Vagina (tissue), 2 donors: ENCODE measurements at places on chromosomes 7 and 10. TPM values are rescaled to one million over a fixed set of nuclear protein-coding genes. Genes with fewer than 3 reads are reported as not detected.

- no peak for DNase-seq
Measured at GRCh38 chr7:127940381-127941160, 90.7 kb downstream of the LRRC4 start.

- no peak for DNase-seq
Measured at GRCh38 chr7:26278770-26279169, 12.9 kb upstream of the SNX10 start.

DNA sequence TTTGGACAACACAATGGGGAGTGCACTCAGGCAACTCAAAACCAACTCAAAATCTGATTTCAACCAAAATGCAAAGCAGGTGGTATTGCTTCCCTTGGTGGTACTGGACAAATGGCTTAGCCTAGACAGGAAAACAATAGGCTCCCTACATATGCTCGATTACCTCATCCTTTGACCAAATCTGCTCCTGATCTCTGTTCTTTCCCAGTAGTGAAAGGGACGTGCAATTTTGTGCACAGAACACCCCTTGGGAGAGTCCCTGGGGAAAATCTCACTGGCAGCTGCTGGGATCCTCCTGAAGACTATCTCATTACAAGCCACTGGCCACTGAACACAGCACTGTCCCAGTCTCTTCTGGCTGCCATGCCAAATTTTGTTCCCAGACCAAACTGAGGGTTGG lies 149.2 kb upstream of the VSTM2A start:
- no peak for DNase-seq

GRCh38 chr7:73512018-73512780 lies 9.9 kb downstream of the BAZ1B start:
- no peak for DNase-seq

- no peak for DNase-seq
Measured at GRCh38 chr7:3482147-3482921, 181.3 kb downstream of the SDK1 start.

DNA sequence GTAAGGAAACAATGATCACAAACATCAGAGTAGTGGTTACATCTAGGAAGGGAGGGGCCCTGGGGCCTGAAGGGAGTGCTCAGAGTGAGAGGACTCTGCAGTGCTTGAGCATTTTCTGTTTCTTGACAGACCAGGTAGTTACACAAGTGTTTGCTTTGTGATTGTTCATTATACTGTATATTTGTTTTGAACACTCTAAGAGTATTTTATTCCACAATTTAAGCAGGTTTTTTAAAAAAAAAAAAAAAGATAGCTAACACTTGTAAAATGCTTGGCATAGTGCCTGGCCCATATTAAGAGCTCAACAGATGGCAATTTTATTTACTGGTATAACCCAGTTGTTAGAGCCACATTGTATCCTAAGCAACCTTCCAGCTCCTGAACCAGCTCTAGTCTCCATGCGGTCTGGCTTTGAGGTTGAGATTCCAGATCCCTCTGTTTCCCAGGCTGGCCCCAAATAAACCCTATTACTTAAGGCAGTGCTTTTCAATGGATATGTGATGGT lies 20.1 kb upstream of the ATXN7L1 start:
- no peak for DNase-seq

GRCh38 chr7:44385434-44386138 lies 60.2 kb upstream of the CAMK2B start:
- DNase-seq = peak; percentile 72

DNA sequence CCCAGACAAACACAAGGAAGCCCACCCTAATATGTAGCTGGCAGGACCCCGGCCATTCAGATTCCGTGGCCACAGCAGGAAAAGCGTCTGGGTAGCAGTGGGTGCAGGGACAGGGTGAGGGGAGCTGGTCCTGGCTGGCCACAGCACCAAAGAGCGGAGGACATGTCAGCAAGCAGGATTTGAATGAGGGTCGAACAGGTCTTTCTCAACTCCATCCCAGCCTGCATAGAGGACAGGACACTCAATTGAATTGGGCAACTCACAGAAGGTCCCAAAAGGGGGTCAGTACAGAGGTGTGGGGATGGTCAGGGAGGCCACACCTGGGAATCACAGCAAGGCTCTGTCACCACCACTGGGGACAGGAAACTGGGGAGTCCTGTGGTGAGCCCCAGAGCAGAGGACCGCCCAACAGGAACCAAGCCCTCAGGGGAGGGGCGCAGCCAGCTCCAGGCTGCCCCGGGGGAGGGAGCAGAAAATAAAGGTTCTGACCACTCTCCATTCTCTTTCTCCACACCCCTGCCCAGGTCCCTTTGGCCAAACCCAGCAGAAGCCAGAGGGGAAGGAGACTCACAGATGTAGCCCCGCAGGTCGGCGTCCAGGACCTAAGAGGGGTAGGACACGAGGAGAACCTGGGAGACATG lies 108.7 kb upstream of the PPP2R2D start:
- DNase-seq = no peak

DNA sequence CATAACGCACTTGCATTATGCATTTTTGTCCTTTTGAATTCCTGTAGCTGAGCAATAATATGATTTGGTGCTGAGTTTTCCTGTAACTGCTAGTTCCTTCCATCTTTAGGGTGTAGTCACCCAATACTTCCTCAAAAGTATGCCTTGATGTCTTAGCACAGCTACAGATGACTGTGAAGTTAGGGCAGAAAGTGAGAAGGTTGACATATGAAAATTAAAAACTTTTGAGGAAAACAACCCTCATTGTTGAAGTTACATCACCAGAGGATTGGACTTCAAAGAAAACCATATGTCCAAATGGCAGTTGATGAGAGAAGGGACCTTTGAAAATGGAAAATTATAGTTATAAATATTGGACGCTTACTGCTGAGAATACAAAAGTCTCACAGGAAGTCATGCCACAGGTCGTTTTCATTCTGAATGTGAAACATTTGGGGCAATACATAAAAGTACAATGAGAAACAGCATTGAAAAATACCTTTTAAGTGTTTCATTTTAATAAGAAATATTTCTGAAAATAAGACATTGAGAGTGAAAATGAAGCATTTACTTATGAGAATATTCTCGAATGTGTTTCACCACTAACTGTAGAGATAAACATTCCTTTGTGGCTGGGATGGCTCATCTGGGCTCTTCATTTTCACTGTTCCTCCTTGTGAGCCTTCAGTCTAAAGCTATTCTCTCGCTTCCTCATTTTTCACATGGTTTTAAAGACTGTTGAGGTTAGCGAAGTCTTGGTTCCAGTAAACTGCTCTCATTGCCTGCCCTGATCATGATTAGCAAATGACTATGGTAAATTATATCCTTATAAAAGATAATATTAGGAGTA lies 61.4 kb upstream of the NME8 start:
- no peak for DNase-seq

- DNase-seq = no peak
Measured at GRCh38 chr10:49512121-49512809, 26.7 kb downstream of the ERCC6 start.

DNA sequence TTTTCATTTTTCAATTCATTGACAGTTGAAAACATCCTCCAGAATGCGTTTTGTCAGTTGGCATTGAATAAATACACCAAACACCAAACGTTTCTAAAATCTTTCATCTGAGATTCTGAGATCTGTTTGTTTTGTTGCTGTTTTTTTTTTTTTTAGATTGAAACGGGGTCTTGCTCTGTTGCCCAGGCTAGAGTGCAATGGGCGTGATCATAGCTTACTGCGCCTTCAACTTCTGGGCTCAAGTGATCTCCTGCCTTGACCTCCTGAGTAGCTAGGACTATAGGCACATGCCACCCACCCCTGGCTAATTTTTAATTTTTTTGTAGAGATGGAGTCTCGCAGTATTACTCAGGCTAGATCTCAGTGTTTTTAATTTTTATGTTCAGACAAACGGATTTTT lies 30.7 kb downstream of the ZRANB1 start:
- DNase-seq = no peak

DNA sequence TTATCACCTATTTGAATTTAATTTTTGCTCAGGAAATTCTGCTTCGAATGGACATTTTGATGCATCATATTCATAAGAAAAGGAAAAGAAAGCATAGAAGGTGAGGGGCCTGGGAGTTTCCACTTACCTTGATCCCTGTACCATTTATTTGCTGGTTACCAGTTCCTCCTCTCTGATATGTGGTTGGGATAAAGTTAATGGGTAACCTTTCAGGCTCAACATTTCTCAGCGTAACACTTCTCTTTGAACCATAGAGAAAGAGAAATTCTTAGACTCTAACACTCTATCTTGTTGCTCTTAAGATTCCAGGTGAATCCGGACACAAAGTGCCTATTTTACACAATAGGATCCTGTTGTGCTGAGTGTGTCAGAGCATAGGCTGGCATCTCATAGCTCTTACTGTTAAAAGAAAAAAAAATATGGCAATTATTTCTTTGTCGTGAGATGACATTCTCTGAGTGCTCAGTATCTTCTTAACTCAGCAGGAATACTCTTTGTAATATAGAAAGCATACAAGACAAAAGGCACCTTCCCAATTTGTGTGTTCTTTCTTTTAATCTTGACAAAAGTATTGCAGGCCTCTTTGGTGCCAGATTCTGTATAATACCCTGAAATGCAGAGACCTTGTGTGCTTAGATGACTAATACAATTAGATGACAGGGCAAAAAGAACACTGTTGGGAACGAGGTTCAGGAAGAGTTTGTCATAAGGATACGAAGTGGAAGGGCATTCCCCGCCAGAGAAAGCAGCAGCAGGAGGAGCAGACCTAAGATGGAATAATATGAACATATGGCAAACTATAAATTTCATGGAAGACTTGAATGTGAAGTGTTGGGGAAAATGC lies 689.6 kb downstream of the NRG3 start:
- no peak for DNase-seq

GRCh38 chr10:44205067-44205466 lies 179.8 kb downstream of the CXCL12 start:
- no peak for DNase-seq

- DNase-seq = no peak
Measured at GRCh38 chr10:108574233-108574632, 1349.1 kb downstream of the XPNPEP1 start.

GRCh38 chr10:120744040-120744439 lies 107.1 kb upstream of the WDR11 start:
- DNase-seq = no peak

GRCh38 chr10:104579136-104579535 lies 62.0 kb upstream of the SORCS3 start:
- no peak for DNase-seq

GRCh38 chr10:78177491-78178185 lies 144.0 kb downstream of the RPS24 start:
- DNase-seq = no peak

DNA sequence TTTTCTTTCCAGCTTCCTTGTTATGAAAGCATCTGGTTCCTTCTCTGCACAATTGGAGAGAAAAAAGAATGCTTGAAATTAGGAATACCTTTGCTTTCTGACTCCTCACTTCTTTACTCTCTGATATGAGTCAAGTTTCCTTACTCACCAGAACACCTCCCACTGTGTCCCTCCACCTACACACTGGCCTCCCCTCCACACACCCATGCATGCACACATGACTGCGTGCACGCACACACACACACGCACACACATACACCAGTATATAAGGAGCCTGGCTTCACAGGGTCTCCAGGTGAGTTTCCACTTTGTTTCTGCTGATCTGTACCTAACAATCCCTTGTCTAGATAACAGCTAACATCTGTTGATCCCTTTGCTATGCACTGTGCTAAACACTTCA lies 11.4 kb upstream of the PTER start:
- DNase-seq = no peak

DNA sequence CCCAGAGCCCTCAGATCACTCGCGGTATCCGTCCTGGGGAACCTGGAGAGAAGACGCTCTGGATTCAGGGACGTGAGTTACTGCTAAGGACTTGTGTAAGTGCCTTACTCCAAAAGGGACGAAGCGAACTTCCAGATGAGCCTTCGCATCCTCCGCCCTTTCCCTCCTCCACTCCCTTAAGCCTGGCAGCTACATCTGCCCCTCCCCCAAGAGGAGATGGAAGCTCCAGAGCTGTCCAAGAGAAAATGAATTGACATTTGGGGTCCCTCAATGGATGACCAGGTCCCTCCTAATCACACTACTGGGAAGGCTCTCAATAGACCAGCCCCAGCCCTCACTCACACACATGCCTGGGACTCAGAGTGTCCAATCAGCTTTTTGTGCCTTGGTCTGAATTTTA lies 31.3 kb upstream of the GDF10 start:
- no peak for DNase-seq

The GNG11 gene
- total RNA-seq = 15.0 TPM

The IFIT5 gene
- total RNA-seq = 9.1 TPM

The GPR26 gene
- total RNA-seq = not detected

The CRTAC1 gene
- total RNA-seq = 2.5 TPM

The WNT8B gene
- not detected for total RNA-seq

The SFRP5 gene
- 1.7 TPM for total RNA-seq

The TLX1 gene
- total RNA-seq = not detected
